H1 (cell line): ENCODE measurements at places on chromosomes 12 and 14. TPM values are rescaled to one million over a fixed set of nuclear protein-coding genes. Genes with fewer than 3 reads are reported as not detected.

NEUROD4 gene
- not detected in 2 replicates for total RNA-seq

DNA sequence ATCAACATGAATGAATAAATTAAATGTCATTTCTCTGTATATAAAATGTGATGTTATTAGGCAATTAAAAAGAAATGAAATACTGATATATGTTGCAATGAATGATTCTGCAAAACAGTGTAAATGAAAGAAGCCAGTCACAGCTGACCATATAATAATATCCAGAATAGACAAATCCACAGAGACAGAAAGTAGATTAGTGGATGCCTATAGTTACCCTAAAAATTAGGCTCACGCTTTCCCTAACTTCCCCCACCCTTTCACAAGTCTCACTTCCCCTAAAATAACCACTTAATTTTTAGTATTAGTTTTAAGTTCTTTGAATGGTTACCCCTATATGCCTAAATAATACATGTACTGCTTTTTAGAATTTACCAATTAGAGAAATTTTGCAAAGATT, 348.9 kb upstream of the FAR2 start:
- no peak overlapping the region for H3K27ac ChIP-seq
- no peak for DNase-seq
- H3K4me1 ChIP-seq, result no peaks in the 10 kb centered on the region
- no peak overlapping the region for H3K4me3 ChIP-seq

HOXC6 gene
- total RNA-seq, result not detected in 2 replicates

DNA sequence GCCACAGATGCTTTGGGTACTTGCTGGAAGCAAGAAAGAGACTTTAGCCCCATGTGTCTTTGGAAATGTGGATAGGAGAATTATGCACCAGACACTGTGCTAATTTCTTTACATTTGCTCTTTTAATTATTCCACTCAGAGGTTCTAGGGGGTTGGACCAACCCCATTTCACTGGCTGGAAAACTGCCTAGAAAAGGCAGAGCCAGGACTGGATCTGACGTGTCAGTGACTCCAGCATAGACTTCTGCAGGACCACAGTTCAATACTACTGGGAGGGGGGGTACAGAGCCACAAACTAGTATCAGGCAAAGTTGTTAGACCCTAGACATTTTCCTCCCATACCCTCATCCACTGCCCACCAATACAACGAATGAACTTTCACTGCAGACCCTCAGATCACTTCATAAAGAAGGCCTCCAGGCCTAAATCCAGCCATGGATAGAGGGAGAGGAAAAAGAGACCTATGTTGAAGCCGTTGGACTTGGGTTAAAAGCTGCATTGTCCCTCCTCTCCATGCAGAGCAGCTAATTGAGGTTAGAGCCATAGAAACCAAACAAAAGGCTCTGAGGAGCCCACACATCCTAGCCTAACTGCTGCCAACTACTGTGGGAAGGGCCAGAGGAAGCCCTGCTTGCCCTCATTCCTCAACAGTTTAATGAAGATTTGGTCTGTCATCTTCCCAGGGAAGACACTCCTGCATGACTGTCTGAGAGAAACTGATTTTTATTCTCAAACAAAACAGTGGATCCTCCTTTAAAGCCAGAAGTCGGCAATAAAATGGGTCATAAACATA, 68.7 kb downstream of the STON2 start:
- no peaks in the 10 kb centered on the region for H3K27me3 ChIP-seq
- no peaks in the 10 kb centered on the region for H3K36me3 ChIP-seq
- no peak overlapping the region for H3K4me3 ChIP-seq

P3H3 gene
- total RNA-seq, result 42.4 and 43.5 TPM in 2 replicates

DNA sequence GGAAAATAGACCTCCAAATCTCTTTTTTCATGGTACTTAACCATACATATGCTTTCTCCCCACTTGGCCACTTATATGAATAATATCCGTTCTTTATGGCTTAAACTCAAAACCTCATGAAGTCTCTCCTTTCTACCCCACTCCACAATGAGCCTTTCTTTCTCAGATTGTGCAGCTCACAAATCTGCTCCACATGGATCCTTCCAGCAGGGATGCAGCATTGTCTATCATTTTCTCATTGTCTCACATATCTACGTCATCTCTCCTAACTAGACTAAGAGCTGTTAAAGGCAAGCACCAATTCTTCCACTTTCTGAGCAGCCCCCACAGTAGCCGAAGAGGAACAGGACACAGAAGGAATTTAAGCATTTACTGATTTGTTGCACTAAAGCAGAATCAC, 106.4 kb downstream of the HECTD4 start:
- H3K27me3 ChIP-seq, result no peaks in the 10 kb centered on the region
- H3K36me3 ChIP-seq, result no peaks in the 10 kb centered on the region
- no peaks in the 10 kb centered on the region for H3K4me1 ChIP-seq
- DNase-seq, result no peak
- no peak overlapping the region for H3K4me3 ChIP-seq
- H3K27ac ChIP-seq, result no peak overlapping the region

GRCh38 chr12:122851820-122852219, 16.6 kb downstream of the HIP1R start:
- H3K36me3 ChIP-seq, result no peaks in the 10 kb centered on the region
- no peak overlapping the region for H3K4me3 ChIP-seq
- no peaks in the 10 kb centered on the region for H3K4me1 ChIP-seq
- no peaks in the 10 kb centered on the region for H3K27me3 ChIP-seq
- no peak overlapping the region for H3K27ac ChIP-seq

GRCh38 chr12:70507442-70507841, 129.8 kb downstream of the PTPRB start:
- H3K36me3 ChIP-seq, result peaks cover 5% of the 10 kb centered on the region; the same call in 1 of the 2 replicates
- DNase-seq, result no peak
- H3K4me3 ChIP-seq, result peak overlapping the region; percentile 29; the same call in 1 of the 2 replicates
- no peak overlapping the region for H3K27ac ChIP-seq
- no peaks in the 10 kb centered on the region; the same call in 1 of the 2 replicates for H3K27me3 ChIP-seq
- H3K4me1 ChIP-seq, result peaks cover 4% of the 10 kb centered on the region

GRCh38 chr12:47990351-47991105, 13.7 kb downstream of the COL2A1 start:
- H3K36me3 ChIP-seq, result no peaks in the 10 kb centered on the region
- H3K27me3 ChIP-seq, result peaks cover 9% of the 10 kb centered on the region; the same call in 1 of the 2 replicates
- no peak overlapping the region for H3K27ac ChIP-seq
- no peak overlapping the region for H3K4me3 ChIP-seq
- no peak for DNase-seq

GRCh38 chr14:104115131-104115600, 23.2 kb upstream of the KIF26A start:
- H3K27ac ChIP-seq, result no peak overlapping the region
- peaks cover 5% of the 10 kb centered on the region; the same call in 1 of the 2 replicates for H3K4me1 ChIP-seq
- peaks cover 24% of the 10 kb centered on the region for H3K27me3 ChIP-seq
- no peak for DNase-seq
